ENCODE measurements at places on chromosomes 7 and 10.

DNA sequence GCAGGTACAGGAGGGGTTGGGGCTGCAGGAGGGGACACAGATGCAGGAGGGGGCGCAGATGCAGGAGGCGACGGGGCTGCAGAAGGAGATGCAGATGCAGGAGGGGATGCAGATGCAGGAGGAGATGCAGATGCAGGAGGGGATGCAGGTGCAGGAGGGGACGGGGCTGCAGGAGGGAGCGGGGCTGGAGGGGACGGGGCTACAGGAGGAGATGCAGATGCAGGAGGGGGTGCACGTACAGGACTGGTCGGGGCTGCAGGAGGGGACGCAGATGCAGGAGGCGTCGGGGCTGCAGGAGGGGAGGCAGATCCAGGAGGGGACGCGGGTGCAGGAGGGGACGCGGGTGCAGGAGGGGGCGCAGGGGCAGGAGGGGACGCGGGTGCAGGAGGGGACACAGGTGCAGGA is 66.5 kb downstream of the VWA2 start:
- DNase-seq, result no peak

DNA sequence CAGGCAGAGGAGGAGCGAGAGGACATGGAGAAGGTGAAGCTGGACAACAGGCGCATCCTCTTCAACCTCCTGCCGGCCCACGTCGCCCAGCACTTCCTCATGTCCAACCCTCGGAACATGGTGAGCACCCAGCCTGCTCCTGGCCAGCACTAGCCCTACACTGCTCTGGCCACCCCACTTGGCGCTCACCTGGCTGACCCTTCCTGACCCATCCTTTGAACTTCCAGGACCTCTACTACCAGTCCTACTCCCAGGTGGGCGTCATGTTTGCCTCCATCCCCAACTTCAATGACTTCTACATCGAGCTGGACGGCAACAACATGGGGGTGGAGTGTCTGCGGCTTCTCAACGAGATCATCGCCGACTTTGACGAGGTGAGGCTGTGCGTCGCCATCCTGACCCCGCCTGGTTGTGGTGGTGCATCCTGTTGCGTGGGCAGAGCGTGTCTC is 129.2 kb downstream of the ADCY1 start:
- no peak for DNase-seq

DNA sequence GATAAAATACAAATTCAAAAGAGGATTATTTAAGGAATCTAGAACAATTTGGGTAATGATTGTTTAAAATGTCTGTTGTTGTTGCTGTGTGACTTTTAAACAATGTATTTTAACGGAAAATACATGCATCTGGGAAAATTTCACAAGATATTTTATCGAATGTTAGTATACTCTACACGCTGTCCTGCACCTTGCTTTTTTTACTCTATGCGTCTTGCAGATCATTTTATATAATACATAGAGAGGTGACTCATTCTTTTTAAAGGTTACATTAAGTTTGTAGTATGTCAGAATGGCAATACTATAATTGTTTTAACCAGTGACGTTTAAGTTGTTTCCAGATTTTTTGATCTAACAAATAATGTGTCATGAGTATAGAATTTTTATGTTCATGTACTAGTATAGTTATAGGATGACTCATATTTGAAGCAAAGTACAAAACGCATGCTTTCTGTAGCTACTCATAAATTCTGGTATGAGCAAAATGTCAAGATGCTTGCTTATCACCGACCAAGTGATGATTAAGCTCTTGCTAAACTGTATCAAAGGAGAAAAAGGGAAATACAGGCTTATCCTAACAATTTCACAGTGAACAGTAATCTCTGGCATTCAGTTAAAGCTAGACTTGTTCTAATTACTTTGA is 4.9 kb downstream of the DKK1 start:
- DNase-seq, result peak; percentile 72

DNA sequence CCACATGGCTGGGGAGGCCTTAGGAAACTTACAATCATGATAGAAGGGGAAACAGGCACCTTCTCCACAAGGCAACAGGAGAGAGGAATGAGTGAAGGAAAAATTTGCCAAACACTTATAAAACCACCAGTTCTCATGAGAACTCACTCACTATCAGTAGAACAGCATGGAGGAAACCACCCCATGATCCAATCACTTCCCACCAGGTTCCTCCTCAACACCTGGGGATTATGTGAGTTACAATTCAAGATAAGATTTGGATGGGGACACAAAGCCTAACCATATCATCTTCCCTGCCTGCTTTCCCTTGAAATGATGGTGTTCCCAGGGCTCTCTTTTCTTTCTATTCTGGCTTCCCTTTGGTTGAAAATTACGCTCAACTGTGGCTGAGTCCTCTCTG is 262.7 kb upstream of the HABP2 start:
- DNase-seq, result no peak

DNA sequence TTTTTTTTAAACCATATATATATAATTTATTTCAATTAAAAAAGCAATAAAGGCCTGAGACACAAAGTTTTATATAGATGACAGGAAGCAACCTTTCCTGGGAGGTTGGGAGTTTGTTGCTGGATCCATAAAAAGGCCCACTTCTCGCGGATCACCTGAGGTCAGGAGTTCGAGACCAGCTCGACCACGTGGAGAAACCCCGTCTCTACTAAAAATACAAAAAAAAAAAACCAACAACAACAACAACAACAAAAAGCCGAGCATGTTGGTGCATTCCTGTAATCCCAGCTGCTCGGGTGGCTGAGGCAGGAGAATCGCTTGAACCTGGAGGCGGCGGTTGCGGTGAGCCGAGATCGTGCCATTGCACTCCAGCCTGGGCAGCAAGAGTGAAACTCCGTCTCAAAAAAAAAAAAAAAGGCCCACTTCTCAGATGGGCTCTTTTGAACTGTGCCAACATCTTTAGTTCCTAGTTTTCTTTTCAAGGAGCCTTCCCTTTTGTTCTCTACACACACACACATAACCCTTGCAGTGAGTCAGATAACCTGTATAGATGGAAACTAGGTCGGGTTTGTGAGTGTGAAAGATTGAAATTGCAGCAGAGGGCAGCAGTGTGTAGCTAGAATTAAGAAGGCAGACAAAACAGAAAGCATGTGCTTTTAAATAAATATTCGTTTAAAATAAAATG is 1.2 kb upstream of the SMNDC1 start:
- peak; percentile 97 for DNase-seq

- no peak for DNase-seq
Measured at GRCh38 chr7:129862682-129863081, 90.1 kb downstream of the UBE2H start.

DNA sequence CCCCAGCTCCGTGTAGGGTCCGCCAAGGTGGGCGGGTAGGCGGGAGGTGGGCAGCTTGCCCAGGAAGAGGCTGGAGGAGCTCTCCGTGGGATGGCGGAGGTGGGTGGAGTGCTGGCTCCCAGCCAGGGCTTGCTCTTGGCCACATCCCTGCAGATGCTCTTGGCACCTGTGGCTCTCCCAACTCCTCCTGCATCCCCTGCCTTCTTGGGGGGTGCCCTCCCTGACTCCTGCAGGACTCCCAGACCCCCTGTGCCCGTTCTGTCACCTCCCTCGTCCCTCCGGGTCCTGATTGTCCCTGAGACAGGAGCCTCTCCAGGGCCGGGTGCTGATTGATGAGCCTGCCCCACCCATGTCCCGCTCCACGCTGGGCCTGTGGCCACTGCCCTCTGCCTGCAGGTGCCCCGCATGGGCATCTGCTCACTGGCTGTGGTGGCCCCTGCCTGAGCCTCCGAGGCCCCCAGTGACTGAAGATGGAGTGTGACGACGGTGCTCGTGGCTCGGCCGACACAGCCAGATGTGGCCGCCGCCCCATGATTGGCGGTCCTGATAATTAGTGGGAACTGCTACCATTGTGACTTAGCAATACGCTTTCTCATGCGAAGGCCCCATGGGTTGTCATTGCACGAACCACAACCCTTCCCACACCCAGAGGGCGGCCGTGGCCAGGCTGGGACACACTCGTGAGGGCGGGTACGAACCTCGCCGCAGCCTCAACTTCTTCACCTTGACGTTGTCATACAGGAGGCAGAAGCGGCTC is 23.6 kb downstream of the CFAP46 start:
- no peak for DNase-seq

DNA sequence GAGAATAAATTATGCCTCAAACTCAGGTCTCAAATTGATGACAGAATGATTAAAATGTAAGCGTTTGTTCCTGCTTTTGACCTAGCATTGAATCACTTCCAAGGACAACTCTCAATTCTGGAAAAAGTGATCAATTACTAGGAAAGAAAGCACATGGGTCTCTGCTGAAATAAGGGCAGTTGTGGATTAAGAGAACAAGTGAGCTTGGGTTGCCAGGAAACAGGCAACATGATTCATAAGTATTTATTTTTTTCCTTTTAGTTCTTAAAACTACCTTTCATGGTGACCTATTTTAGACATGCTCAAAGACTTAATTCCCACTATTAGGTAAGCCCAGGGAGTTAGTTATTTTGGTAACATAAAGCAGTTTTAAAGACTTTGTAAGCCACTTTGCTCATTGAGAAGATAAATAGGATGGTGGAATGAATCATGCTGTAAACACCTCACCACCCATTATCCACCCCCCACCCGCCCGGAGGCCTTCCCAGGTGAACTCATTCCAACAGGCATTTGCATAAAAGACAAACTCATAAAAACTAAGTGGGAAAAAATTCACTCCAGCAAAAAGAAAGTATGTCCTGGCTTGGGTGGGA is 728.3 kb downstream of the SORCS1 start:
- no peak for DNase-seq

DNA sequence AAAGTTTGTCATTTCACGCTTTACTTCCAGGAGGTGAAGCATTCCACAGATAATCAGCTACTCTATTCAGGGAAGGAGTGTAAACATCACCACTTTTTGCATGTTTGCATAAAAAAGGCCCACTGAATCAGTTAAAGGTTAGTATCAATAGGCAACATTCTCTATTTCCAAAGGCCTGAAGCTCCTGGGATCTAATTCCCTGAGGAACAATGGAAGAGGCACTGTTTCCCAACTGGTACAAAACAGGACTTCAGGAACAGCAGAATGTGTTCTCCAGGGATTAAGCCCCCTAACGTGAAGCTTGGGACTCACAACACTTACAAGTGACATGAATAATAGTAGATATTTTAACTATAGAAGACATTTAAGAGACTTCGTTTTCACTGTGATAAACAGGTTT is 6.1 kb downstream of the LRRN3 start:
- DNase-seq, result no peak

- DNase-seq, result no peak
Measured at GRCh38 chr10:128865436-128866195, 601.4 kb upstream of the MGMT start.

GRCh38 chr7:136036336-136036735 is 59.2 kb upstream of the MTPN start:
- DNase-seq, result no peak

- no peak for DNase-seq
Measured at GRCh38 chr10:1377231-1377630, 321.0 kb downstream of the WDR37 start.

DNA sequence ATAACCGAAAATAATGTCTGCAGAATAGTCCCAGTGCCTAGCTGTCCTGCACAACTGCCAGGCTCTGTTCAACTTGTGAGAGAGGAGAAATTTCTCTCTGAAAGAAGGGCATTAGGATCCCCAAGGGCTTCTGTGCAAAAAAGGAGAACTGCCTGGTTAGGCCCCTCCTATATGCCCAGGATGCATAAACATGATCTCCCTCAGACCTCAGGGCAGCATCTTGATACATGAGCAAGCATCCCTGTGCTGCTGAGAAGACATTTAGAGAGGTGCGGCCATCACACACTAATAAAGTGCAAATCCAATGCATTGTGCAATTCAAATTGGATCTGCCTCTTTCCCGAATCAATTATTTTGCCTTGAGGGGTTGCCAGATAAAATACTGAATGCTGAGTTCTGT is 553.6 kb downstream of the TNS3 start:
- no peak for DNase-seq

GRCh38 chr7:460374-461116 is 59.1 kb downstream of the PDGFA start:
- no peak for DNase-seq

DNA sequence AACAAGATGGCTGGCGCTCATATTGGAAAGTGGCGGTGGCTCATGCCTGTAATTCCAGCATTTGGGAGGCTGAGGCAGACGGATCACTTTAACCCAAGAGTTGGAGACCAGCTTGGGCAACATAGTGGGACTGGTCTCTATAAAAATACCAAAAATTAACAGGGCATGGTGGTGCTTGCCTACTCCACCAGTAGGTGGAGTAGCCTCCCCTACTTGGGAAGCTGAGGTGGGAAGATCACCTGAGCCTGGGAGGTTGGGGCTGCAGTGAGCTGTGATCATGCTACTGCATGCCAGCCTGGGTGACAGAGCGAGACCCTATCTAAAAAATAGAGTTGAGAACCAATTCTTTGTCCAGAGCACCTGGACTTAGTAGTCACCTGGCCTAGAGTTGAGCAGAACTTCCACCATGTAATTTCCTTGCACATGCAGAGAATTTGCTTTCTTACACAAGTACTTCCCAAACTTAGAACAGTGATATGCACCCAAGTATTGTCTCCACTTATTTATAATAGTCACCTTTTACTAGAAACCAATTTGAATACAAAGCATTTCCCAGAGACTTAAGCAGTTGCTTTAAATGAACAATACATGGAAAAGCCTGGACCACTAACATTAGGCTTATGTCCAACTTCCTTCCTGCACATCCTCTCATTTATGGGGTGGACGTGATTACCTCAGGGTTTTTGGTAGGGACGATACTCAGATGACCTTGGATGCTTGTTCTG is 15.9 kb downstream of the LAMB4 start:
- peak; percentile 27 for DNase-seq

- DNase-seq, result peak; percentile 89
Measured at GRCh38 chr10:31769564-31769963, 159.1 kb downstream of the ARHGAP12 start.

- no peak for DNase-seq
Measured at GRCh38 chr7:44541876-44542610, 913 bp upstream of the NPC1L1 start.

GRCh38 chr7:18399436-18400235 is 95.9 kb upstream of the HDAC9 start:
- no peak for DNase-seq

DNA sequence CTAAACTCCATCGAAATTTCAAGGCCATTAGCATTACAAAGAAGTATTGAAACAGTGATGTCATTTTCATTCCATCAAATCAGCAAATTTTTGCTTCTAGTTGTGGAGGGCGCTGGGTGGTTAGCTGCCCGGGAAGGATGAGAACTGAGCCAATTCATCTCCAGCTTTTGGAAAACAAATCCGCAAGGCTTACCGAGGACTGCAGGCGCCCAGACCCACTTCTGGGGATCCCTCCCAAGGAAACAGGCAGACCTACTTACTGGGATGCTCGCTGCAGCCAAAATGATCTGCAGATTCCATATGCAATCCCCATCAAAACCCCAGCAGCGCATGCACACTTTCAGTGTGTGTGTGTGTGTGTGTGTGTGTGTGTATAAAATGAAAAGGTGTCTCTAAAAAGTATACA is 19.2 kb downstream of the TNRC18 start:
- DNase-seq, result no peak

DNA sequence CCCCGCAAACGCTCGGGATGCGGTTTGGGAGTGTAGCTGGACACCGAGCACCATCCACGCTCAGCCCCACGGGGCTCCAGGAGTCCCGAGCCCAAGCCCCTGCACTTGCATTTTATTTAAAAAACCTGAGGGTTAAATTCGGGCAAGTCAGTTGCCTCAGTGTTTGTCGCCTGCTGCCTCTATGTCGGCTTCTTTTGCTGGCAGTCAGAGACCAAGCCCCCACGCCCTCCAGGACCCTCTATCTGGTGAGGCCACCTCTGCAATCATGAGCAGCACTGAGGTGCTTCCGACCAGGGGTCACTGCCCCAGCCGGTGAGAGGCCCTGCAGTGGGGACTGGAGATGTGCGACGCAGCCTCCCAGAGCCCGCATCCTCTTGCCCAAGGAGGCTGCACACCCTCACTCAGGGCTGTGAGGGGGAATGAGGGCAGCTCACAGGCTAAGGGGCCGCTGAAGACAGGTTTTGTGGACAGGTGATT is 13.3 kb upstream of the ZNF273 start:
- no peak for DNase-seq

All from RKO (cell line).